ENCODE measurements at places on chromosomes 4 and X.

DNA sequence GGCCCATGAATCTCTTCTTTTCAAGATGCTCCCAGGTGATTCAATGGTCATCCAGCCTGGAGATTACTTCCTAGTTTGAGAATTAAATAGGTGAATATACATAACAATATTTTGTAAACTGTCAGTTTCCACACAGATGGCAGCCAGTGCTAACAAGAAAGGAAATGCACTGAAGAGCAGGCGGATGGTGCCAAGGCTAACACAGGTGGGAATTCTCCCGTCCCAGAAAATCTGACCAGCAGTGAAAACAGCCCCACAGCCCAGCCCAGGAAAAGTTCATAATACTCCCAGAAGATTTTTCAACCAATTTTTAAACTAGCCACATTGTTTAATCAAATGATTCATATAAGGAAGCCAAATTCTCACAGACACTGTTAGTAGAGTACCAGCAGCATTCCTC lies 387.2 kb upstream of the GATB start:
- DNase-seq: no peak

GRCh38 chr4:91288702-91289311 lies 1015.0 kb upstream of the GRID2 start:
- no peak for DNase-seq

- DNase-seq: no peak
These were observed 43.0 kb downstream of the CXCL1 start for GRCh38 chr4:73912191-73912590.

GRCh38 chr4:125315576-125316400 lies 1.0 kb downstream of the FAT4 start:
- DNase-seq: no peak

GRCh38 chrX:9676306-9676705 lies 89.3 kb downstream of the GPR143 start:
- DNase-seq: no peak

DNA sequence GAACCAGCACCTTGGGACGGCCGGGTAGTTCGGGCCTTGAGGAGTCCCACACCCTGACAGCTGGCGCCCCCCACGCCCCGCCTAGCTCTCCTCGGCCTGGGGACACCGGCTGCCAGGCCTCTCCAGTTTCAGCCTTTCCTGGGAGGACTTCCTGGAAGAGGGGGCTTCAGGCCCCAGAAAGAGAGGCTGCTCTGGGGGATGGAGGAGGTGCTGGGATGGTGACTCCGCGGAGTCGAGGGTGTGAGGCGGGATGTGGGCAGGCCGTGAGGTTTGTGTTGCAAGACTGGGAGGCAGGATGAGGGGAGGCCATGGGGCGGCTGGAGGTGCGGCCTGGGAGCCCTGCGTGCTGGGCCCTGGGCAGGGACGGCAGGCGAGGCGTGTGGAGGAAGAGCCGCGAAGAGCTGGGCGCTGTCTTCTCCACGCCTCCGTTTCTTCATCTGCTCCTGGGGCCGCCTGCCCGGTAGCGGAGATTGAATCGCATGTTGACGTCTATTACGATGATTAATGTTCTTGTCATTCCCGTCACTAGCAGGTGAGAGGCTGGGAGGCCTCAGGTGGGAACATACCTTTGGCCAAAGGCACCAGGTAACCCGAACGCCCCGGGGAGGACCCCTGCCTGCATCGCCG lies 918 bp upstream of the FGFRL1 start:
- no peak for DNase-seq

- no peak for DNase-seq
These were observed 244.7 kb downstream of the CBR4 start for GRCh38 chr4:168765322-168765721.

DNA sequence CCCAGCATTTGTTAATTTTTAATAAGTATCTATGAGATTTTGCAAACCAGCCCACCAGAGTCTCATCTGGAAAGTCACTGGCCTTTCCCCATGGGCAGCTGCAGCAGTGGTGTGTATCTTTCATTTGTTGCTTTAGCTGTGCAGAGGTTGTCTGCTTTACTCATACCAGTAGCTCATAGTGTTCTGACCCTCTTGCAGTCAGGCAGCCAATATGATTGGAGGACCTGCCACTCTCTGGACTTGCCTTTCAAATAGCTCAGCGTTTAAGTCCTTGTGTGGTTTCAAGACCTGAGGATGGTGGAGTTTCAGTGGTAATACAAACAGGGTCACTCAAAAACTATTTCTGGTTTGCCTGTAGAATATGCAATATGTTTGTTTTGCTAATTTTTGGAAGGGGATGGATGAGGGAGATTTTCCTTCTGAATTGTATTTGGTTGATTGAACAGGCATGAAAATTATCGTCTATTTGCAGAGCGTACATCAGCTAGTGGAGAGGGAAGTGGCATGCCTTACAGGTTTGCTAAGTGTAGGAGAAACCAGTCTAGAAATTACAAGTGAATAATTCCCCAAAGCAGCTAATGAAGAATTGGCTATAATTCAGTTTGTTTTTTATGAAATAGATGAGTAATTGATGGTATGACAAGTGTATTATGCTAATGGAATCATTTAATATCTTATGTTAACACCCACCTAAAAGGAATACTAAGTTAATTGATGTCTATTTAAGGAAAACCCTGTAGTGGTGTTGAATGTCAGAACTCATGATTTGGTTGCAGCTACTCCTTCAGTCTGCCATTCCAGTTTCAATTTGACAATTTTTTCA lies 8.9 kb downstream of the POLA1 start:
- peak; percentile 34 for DNase-seq

GRCh38 chr4:8315435-8316250 lies 46.1 kb downstream of the HTRA3 start:
- DNase-seq: no peak

- DNase-seq: no peak
These were observed 516.9 kb downstream of the PDHA2 start for GRCh38 chr4:96356591-96357370.

- DNase-seq: no peak
These were observed 15.1 kb downstream of the TEC start for GRCh38 chr4:48254381-48255071.

GRCh38 chrX:81232218-81232617 lies 30.3 kb downstream of the SH3BGRL start:
- DNase-seq: no peak

DNA sequence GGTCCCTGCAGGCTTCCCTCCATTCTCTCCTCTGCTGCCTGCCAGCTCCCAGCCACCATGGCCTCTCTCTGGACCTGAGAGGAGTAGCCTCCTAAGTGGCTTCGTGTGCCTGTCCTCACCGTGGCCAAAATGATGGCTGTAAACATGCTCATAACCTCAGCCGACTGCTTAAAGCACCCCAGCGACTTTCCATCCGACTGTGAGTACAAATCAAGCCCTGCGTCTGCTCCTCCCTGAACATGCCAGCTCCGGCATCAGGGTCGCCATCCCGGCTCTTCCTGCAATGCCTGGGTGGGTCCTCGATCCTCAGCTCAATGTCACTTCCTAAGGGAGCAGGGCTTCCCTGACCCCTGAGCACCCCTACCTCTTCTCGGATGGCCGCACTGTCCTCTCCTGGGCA lies 3.3 kb upstream of the SORCS2 start:
- DNase-seq: no peak

DNA sequence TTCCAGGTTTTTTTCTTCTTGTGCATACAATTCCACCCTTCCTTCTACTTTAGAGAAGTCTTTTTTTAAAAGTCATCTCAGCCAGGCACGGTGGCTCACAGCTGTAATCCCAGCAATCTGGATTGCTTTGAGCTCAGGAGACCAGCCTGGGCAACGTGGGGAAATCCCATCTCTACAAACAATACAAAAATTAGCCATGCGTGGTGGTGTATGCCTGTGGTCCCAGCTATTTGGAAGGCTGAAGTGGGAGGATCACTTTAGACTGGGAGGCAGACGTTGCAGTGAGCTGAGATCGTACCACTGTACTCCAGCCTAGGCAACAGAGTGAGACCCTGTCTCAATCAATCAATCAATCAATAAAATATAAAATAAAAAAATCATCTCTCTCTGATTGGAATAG lies 14.8 kb downstream of the ELOVL6 start:
- DNase-seq: no peak

DNA sequence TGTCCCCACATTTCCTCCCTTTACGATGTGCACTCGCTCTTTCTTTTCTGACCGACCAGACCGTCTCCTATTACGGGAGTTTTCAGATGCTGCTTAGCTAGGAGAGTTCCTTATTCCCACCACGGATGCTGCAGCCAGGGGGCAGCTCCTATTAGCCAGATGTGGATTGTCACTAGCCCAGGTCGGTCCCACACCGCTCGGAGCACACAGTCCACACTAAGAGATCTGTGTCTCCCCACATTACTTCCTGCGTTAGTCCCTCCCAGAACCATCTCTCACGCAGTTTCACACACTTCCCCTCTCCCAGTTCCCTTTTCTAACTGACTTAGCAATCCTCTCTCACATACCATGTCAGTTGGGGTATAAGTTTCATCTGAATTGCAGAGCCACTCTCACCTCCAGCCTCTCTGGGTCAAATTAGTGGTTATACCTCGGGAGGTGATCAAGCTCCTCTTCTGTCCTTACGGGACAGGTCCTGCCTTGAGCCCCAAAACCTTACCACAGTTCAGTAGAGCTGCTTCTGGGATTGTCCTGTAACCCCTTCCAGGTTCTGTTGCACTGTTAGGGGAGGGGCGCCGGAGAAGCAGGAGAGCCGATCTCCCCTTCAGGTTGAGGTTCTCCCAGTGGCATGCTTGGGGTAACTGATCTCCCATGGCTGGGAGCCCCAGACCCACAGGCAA lies 28.2 kb downstream of the SULT1E1 start:
- peak; percentile 59 for DNase-seq

- DNase-seq: no peak
These were observed 72.9 kb downstream of the CLNK start for GRCh38 chr4:10611673-10612072.

DNA sequence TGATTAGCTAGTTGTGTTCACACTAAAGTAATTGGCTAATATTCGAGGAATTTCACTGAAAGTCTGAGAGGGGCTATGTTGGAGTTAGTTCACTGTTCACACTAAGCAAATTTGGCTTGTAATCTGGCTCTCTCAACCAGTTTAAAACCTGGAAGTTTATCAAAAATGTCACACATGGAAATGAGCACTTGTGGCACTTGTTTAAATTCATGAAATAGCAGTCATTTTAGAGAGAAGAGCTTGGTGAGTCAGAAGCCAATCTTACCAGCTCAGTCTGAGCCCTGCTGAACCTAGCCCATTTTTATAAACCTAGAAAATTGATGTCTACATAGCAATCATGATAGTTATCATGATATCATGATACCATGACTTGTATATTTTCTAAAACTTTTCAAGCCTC lies 90.7 kb upstream of the JADE1 start:
- DNase-seq: no peak

- no peak for DNase-seq
These were observed 79.2 kb downstream of the ARAP2 start for GRCh38 chr4:36164900-36165630.

GRCh38 chr4:69881173-69881773 lies 21.3 kb upstream of the SULT1E1 start:
- no peak for DNase-seq

- peak; percentile 33 for DNase-seq
These were observed 94.9 kb upstream of the TBC1D9 start for GRCh38 chr4:140851032-140851636.

DNA sequence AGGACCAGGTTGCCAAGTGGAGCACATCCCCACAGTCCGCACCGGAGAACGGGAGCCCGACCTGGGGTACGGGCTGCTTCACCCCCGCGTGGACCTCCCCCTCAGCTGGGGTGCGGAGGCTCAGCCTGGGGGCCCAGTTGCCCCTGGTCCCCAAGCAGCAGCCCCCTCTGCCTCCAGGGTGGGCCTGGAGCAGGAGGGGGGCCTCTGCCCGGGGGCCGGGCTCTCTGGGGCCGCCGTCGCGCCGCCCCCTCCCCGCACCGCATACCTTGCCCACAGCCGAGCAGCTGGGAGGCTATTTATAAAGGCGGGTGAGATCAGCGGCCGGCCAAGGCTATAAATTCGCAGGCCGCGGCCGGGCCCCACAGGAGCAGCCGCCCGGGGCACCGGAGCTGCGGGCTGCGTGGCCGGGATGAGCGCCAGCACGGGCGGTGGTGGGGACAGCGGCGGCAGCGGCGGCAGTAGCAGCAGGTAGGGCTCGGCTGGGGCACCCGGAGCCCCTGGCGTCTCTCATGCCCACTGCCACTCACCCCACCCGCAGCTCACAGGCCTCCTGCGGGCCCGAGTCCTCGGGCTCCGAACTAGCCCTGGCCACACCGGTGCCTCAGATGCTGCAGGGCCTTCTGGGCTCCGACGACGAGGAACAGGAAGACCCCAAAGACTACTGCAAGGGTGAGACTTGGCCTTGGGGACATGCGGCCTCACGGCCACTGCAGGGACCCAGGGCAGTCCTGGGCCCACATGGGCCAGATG lies at the start of gene SRPK3:
TSS of gene SRPK3 (plus strand) at position 364 of the 750 bp plus-strand sequence. CDS start at position 410, 46 bp downstream.
- DNase-seq: no peak

- no peak for DNase-seq
These were observed 8.5 kb upstream of the ARHGEF38 start for GRCh38 chr4:105543881-105544280.

DNA sequence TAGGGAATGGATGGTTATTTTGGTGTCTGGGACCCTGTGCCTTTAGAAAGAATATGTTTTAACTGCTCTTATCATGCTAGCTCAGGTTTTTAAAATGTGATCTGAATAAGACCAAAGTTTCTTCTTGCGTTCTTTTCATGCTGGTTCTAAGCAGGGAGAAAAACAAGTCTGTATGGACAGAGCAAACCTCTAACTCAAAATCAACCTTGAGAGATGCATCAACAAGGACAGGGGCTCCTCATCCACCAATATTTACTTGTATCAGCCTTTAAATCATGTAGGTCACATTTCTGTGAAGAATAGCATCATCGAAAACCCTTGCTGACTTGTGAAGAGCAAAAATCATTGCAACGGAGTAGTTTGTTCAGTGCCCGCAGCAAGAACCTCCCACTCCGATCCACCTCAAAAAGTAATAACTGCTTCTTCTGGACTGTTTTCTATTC lies 1.2 kb downstream of the ATP10D start:
- DNase-seq: no peak

- no peak for DNase-seq
These were observed 315.6 kb downstream of the ARHGAP24 start for GRCh38 chr4:85790582-85790981.

DNA sequence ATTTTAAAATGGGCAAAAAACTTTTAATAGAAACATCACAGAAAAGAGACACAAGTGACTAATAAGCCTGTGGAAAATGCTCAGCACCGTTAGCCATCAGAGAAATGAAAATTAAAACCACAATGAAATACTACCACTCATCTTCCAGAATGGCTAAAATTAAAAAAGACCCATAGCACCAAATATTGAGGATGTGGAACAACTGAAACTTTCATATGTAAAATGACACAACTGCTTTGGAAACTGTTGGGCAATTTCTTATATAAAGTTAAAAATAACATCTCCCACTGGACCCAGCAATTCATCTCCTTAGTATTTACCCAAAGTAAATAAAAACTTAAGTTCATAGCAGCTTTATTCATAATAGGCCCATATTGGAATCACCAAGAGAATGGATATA lies 94.2 kb downstream of the TENM3 start:
- DNase-seq: no peak

- no peak for DNase-seq
These were observed 12.8 kb downstream of the PJA1 start for GRCh38 chrX:69152417-69152841.

Data from GM12878 (cell line).